ENCODE measurements at places on chromosomes 7 and 10.

DNA sequence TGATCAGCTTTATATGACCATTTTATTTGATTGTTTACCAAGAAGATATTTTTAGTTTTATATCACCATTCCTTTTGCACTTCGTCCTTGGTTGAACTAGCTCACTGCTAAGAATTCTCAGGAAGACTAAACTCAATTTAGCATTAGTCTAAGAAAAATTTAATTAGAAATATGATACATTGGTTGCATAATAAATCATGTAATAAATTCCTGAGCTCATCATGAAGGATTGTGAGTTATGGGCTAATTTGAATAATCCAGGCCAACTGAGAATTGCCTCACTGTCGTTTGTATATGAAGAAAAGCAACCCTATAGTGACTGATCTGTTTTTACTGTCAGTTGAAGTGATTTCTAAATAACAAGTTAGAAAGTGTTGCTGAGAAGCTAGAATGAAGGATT is 725.5 kb downstream of the DNAJB9 start:
- no peak overlapping the region for H3K27ac ChIP-seq
- peaks cover 7% of the 10 kb centered on the region for H3K4me1 ChIP-seq
- no peak for DNase-seq
- H3K4me3 ChIP-seq: no peak overlapping the region

DNA sequence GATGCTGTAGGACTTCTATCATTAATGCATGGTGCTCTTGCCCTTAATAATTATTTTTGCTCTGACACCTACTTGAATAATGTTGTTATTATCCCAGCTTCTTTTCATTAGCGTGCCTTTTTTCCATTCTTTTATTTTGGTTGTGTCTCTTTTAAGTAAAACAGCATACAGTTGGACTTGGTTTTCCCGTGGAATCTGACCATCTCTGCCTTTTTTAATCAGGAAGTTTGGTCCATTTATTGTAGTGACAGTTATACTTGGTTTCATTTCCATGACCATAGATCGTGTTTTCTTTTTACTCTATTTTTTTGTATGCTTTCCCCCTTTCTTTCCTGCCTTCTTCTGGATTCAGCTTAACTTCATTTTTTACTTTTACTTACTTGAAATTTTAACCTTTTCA is 4.6 kb downstream of the PAPOLB start:
- no peaks in the 10 kb centered on the region for H3K4me1 ChIP-seq
- H3K36me3 ChIP-seq: 0 out of 2 replicates have a peak, but pooled peaks cover 3% of the 10 kb centered on the region
- no peak overlapping the region for H3K4me3 ChIP-seq
- H3K27me3 ChIP-seq: peaks cover 17% of the 10 kb centered on the region
- H3K27ac ChIP-seq: no peak overlapping the region

GRCh38 chr7:29588900-29589696 is 25.5 kb downstream of the PRR15 start:
- H3K4me1 ChIP-seq: no peaks in the 10 kb centered on the region
- no peaks in the 10 kb centered on the region for H3K36me3 ChIP-seq
- peak; percentile 64 for DNase-seq
- no peaks in the 10 kb centered on the region for H3K27me3 ChIP-seq

DNA sequence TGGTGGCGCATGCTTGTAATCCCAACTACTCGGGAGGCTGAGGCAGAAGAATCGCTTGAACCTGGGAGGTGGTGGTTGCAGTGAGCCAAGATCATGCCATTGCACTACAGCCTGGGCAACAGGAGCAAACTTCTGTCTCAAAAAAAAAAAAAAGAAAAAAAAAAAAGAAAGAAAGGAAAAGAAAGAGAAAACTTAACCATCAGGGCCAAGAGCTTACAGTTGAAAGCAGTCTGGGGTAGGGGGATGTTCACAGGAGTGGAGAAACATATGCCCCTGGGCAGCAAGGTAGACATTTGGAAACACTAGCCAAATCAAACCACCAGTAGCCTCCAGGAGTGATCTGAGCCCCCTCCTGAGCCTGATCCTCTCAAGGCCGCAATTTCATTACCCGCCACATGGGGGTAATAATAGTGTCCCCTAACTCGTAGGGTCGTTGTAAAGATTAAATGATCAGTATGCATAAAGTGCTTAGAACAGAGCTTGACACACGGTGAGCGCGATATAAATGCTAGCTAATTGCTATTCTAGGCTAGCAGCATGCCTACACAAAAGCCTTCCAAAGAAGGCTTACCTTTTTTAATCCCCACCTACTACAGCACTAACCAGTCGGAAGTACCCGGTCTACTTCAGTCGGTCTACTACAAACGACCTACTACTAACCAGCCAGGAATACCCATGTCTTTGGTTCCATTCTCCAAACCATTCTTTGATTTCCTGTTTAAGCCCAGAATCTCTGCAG is 274.3 kb upstream of the NEBL start:
- peaks cover 3% of the 10 kb centered on the region for H3K36me3 ChIP-seq
- peaks cover 41% of the 10 kb centered on the region for H3K27me3 ChIP-seq
- peaks cover 39% of the 10 kb centered on the region for H3K4me1 ChIP-seq
- no peak overlapping the region for H3K27ac ChIP-seq
- 0 out of 2 replicates have a peak overlapping the region, but pooled peaks have one; percentile 2 for H3K4me3 ChIP-seq

GRCh38 chr10:71531485-71532446 is 135.0 kb downstream of the CDH23 start:
- H3K4me1 ChIP-seq: peaks cover 27% of the 10 kb centered on the region
- no peaks in the 10 kb centered on the region for H3K36me3 ChIP-seq
- H3K27ac ChIP-seq: no peak overlapping the region
- DNase-seq: no peak

DNA sequence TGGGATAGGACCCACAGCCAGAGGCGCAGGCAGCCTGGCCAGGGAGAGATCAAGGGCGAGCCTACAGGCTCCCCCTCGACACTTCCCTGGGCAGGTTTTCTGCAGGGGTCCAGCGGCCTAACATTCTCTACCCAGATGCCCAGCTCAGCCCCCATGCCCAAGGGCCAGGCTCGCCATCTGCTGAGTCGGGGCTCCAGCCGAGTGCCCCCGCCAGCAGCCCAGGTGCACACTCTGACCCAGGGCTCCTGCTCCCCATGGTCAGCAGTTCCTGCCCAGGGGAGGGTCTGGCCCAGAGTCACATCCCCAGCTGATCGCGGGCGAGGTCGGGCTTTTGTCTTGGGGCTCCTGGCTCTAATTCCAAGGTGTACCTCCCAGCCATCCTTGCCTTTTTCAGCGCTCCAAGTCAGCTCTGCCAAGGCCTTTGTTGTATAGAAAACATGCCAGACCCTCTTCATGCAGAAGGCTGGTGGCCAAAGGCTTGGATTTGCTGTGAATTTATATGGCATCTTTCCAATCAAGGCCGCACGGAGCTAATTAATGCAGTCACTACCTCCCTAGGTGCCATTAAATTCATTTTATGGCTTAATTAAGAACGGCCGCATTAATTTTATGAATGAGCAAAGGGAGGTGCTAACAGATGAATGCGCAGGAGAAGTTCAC is 120.6 kb downstream of the LRRC18 start:
- no peak overlapping the region for H3K27ac ChIP-seq
- H3K4me3 ChIP-seq: no peak overlapping the region
- H3K4me1 ChIP-seq: peaks cover 10% of the 10 kb centered on the region
- peaks cover 39% of the 10 kb centered on the region for H3K27me3 ChIP-seq

GRCh38 chr10:121332829-121333765 is 265.1 kb downstream of the FGFR2 start:
- no peak overlapping the region for H3K27ac ChIP-seq
- no peaks in the 10 kb centered on the region for H3K27me3 ChIP-seq
- H3K4me3 ChIP-seq: no peak overlapping the region

DNA sequence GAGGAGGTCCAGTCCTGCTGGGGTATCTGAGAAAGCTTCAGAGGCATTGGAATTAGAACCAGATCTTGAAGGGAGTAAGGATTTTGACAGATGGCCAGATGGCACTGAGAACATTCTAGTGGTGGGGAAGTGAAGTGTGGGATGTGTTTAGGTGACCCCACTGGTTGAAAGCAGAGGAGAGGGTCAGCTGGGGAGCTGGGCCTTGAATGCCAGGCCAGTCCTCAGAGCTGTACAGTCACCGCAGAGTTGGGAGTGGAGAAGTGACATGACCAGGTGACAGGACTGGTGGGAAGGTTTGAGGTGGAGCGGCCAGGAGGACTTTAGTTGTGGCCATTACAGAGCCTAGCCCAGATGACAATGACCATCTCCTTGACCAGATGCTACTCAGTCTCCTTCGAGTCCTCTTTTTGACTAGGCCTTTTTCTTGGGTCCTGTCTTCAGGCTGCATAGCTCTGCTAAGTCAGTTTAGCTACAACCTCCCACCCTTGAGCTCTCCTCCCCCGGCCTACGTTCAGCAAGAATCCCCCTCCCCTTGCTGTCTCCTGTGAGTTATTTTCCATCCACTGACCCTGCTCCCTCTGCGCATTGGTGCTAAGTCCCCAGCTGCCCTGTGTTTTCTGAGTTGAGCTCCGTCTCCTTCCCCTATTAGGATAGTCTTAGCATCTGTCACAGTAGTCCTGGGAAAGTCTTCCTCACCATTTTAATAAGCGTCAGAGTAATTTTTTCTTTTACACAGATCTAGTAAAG is 56.3 kb downstream of the CCNY start:
- H3K4me3 ChIP-seq: no peak overlapping the region
- peaks cover 64% of the 10 kb centered on the region for H3K4me1 ChIP-seq
- no peak for DNase-seq
- H3K27ac ChIP-seq: peak overlapping the region; percentile 97
- H3K27me3 ChIP-seq: no peaks in the 10 kb centered on the region

- no peaks in the 10 kb centered on the region for H3K27me3 ChIP-seq
- H3K36me3 ChIP-seq: peaks cover 14% of the 10 kb centered on the region
- H3K4me3 ChIP-seq: no peak overlapping the region
- H3K27ac ChIP-seq: 0 out of 2 replicates have a peak overlapping the region, but pooled peaks have one; percentile 15
- H3K4me1 ChIP-seq: peaks cover 29% of the 10 kb centered on the region
These were observed 32.9 kb upstream of the BHLHA15 start for GRCh38 chr7:98178321-98178720.

DNA sequence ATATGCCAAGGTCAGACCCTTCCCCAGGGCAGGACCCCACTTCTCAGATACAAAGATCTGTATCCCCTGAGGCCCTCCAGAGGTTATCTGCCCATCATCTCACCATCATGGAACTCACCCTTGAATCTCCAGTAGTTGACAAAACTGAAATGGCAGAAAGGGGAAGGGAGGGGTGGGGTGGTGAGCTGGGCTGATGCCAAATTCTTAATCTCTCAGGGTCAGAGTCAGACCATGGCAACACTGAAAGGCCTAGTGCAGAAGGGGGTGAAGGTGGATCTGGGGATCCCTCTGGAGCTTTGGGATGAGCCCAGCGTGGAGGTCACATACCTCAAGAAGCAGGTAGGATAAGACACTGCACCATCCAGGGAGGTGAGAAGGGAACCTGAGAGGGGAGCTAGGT is 3.1 kb downstream of the CNPY4 start:
- H3K27ac ChIP-seq: no peak overlapping the region
- no peak overlapping the region for H3K4me3 ChIP-seq
- H3K27me3 ChIP-seq: no peaks in the 10 kb centered on the region
- no peak for DNase-seq
